ENCODE measurements at places on chromosomes 3 and 15. TPM values are rescaled to one million over a fixed set of nuclear protein-coding genes. Genes with fewer than 3 reads are reported as not detected.
A peak's percentile ranks its signal among the peaks of the same experiment; 100 is the strongest.

GRCh38 chr15:29319823-29320222 is 50.2 kb upstream of the NSMCE3 start:
- no peak overlapping the region for H3K4me3 ChIP-seq
- H3K27ac ChIP-seq, result no peak overlapping the region
- H3K27me3 ChIP-seq, result peaks cover 15% of the 10 kb centered on the region
- DNase-seq, result no peak
- no peaks in the 10 kb centered on the region for H3K4me1 ChIP-seq
- H3K36me3 ChIP-seq, result peaks cover 15% of the 10 kb centered on the region

LHFPL4 gene
- total RNA-seq, result not detected

DNA sequence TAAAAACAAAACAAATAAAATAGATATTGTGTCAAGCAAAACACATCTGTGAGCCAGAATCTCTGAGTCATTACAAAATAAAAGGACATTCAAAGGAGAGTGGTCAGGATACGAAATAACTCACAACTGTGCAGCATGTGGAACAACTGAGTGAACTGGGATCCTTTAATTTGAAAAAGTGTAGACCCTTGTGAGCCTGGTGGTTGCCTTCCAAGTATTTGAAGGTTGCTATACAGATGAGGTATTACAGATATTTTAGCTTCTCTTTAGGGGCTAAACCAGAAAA is 26.7 kb downstream of the KCNMB2 start:
- H3K36me3 ChIP-seq, result no peaks in the 10 kb centered on the region
- no peak overlapping the region for H3K27ac ChIP-seq
- no peak for DNase-seq
- H3K27me3 ChIP-seq, result peaks cover 19% of the 10 kb centered on the region
- no peak overlapping the region for H3K4me3 ChIP-seq

CHRFAM7A gene
- not detected for total RNA-seq

DCBLD2 gene
- total RNA-seq, result 7.8 TPM

A4GNT gene
- total RNA-seq, result not detected

EEF1AKMT4 gene
- 1.8 TPM for total RNA-seq

ARHGAP31 gene
- total RNA-seq, result 1.1 TPM

DNA sequence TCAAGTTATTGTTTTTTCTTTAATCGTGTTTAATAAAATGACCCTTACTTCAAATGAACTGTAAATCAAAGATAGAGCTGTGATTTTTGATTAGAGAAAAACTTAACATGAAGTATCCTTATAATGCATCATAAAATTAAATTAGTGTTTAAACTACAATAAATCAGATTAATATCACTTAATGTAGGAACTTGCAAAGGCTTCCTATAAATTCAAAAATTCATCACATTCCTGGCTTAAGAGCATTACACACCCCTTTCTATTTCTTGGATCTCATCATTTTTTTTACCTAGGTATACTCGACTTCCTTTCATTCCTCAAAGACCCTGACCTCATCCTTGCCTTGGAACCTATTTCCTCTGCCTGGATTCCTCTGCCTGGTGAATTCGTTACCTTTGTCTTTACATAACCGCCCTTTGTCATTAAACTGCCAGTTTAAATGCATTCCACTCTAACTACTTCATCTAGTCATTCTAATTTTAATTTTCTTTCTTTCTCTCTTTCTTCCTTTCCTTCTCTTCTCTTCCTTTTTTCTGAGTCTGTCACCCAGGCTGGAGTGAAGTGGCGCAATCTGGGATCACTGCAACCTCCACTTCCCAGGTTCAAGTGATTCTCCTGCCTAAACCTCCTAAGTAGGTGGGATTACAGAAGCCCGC is 1244.5 kb downstream of the OTOL1 start:
- H3K36me3 ChIP-seq, result no peaks in the 10 kb centered on the region
- no peak for DNase-seq
- no peak overlapping the region for H3K4me3 ChIP-seq
- H3K27me3 ChIP-seq, result no peaks in the 10 kb centered on the region
- no peak overlapping the region for H3K27ac ChIP-seq
- H3K4me1 ChIP-seq, result no peaks in the 10 kb centered on the region

SLC12A1 gene
- not detected for total RNA-seq

LRTM1 gene
- not detected for total RNA-seq

DNA sequence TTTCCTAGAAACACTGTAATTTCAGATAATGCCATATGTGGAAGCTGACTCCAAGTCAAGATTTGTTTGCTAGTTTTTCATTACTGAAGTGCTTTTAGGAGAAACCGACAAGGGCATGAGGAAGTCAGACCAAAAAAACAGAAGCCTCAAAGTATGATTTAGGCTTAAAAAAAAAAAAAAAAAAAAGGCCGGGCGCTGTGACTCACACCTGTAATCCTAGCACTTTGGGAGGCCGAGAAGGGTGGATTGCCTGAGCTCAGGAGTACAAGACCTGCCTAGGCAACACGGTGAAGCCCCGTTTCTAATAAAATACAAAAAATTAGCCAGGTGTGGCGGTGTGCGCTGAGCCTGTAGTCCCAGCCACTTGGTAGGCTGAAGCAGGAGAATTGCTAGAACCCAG is 11.6 kb downstream of the RPL15 start:
- H3K4me1 ChIP-seq, result peaks cover 5% of the 10 kb centered on the region
- peaks cover 2% of the 10 kb centered on the region for H3K27me3 ChIP-seq
- no peak overlapping the region for H3K4me3 ChIP-seq
- H3K27ac ChIP-seq, result no peak overlapping the region
- H3K36me3 ChIP-seq, result peaks cover 7% of the 10 kb centered on the region

- H3K27ac ChIP-seq, result no peak overlapping the region
- H3K4me3 ChIP-seq, result no peak overlapping the region
- H3K27me3 ChIP-seq, result no peaks in the 10 kb centered on the region
These were observed 181.7 kb downstream of the GBE1 start for GRCh38 chr3:81579744-81580143.

DNA sequence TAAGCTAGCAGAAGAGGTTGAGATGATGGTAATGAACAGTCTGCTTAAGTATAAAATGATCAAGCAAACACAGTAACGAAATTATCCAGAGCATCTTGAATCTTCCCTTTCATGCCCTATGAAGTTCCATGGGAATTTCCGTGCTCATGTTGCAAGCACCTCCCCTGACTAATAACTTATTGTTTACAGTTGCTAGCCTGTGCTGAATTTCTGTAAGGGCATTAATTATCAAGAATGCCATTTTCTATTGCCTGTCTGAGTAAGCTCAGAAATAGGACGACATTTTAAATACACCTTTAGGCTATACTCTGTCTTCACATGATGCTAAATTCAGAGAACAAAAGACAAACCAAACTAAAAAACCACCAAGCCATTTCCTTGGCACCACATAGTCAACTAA is 257.5 kb upstream of the LRTM1 start:
- H3K27me3 ChIP-seq, result no peaks in the 10 kb centered on the region
- no peak overlapping the region for H3K27ac ChIP-seq
- no peak for DNase-seq
- H3K4me1 ChIP-seq, result no peaks in the 10 kb centered on the region
- no peak overlapping the region for H3K4me3 ChIP-seq

AMT gene
- total RNA-seq, result 9.9 TPM

GRCh38 chr3:180252683-180253082 is 215.9 kb upstream of the PEX5L start:
- H3K27ac ChIP-seq, result no peak overlapping the region
- no peaks in the 10 kb centered on the region for H3K4me1 ChIP-seq
- no peak overlapping the region for H3K4me3 ChIP-seq
- DNase-seq, result no peak
- peaks cover 5% of the 10 kb centered on the region for H3K27me3 ChIP-seq

CD96 gene
- total RNA-seq, result 330 TPM

GRCh38 chr3:149019580-149019979 is 28.2 kb downstream of the GYG1 start:
- H3K27me3 ChIP-seq, result no peaks in the 10 kb centered on the region
- peaks cover 10% of the 10 kb centered on the region for H3K4me1 ChIP-seq
- H3K36me3 ChIP-seq, result peaks cover 12% of the 10 kb centered on the region
- no peak overlapping the region for H3K27ac ChIP-seq
- DNase-seq, result no peak
- no peak overlapping the region for H3K4me3 ChIP-seq

SH3GL3 gene
- not detected for total RNA-seq

DNA sequence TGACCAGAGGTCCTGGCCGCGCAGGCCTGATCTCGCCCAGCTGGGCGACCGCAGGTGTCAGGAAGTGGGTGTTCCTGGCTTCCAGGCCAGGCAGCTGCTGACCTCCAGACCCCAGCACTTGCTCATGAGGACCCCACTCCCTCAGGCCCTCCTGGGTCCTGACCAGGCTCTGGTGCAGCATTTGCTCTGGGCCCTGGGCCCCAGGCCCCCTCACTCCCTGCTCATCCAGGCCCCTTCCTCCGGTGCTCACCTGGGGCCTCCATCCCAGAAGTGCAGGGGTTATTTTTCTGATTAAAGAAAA is 7.7 kb upstream of the ROPN1B start:
- peaks cover 2% of the 10 kb centered on the region for H3K36me3 ChIP-seq
- H3K4me3 ChIP-seq, result no peak overlapping the region
- H3K27me3 ChIP-seq, result peaks cover 19% of the 10 kb centered on the region
- H3K4me1 ChIP-seq, result no peaks in the 10 kb centered on the region
- H3K27ac ChIP-seq, result no peak overlapping the region
- DNase-seq, result no peak

DNA sequence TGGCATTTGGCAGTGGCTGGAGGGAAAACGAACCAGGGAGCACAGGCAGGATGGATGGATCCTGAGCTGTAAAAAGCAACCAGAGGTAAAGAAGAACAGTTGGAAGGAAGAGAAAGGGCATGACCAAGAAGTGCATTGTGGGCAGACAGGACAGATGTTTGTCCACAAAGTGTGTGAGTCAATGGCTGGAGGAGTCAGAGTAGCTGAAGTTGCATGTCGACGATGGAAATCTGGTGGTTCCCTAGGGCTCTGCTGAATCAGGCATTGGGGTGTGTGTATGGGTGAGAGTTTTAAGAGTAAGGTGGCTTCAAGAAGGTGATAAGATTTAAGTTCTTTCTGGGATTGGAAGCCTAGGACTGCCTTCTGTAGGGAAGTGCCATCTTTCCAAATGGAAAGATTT is 214.0 kb upstream of the BHLHE40 start:
- no peaks in the 10 kb centered on the region for H3K27me3 ChIP-seq
- H3K36me3 ChIP-seq, result peaks cover 85% of the 10 kb centered on the region
- H3K4me3 ChIP-seq, result no peak overlapping the region
- H3K27ac ChIP-seq, result no peak overlapping the region
- no peaks in the 10 kb centered on the region for H3K4me1 ChIP-seq

COL8A1 gene
- 0.21 TPM for total RNA-seq

KNG1 gene
- not detected for total RNA-seq

GRCh38 chr3:194163697-194164096 is 27.7 kb downstream of the HES1 start:
- no peak overlapping the region for H3K27ac ChIP-seq
- DNase-seq, result no peak
- H3K36me3 ChIP-seq, result no peaks in the 10 kb centered on the region
- peaks cover 23% of the 10 kb centered on the region for H3K27me3 ChIP-seq
- H3K4me3 ChIP-seq, result no peak overlapping the region

PDE12 gene
- total RNA-seq, result 26.2 TPM

MB21D2 gene
- total RNA-seq, result 1.4 TPM

MESP2 gene
- not detected for total RNA-seq

- no peak overlapping the region for H3K27ac ChIP-seq
- peaks cover 2% of the 10 kb centered on the region for H3K27me3 ChIP-seq
- H3K4me1 ChIP-seq, result no peaks in the 10 kb centered on the region
- no peaks in the 10 kb centered on the region for H3K36me3 ChIP-seq
- no peak overlapping the region for H3K4me3 ChIP-seq
- no peak for DNase-seq
These were observed 155.9 kb downstream of the P3H2 start for GRCh38 chr3:189964623-189965332.

GRCh38 chr15:58918239-58918638 is 15.2 kb downstream of the SLTM start:
- no peaks in the 10 kb centered on the region for H3K27me3 ChIP-seq
- peak overlapping the region; percentile 55 for H3K27ac ChIP-seq
- H3K4me1 ChIP-seq, result peaks cover 28% of the 10 kb centered on the region

DNA sequence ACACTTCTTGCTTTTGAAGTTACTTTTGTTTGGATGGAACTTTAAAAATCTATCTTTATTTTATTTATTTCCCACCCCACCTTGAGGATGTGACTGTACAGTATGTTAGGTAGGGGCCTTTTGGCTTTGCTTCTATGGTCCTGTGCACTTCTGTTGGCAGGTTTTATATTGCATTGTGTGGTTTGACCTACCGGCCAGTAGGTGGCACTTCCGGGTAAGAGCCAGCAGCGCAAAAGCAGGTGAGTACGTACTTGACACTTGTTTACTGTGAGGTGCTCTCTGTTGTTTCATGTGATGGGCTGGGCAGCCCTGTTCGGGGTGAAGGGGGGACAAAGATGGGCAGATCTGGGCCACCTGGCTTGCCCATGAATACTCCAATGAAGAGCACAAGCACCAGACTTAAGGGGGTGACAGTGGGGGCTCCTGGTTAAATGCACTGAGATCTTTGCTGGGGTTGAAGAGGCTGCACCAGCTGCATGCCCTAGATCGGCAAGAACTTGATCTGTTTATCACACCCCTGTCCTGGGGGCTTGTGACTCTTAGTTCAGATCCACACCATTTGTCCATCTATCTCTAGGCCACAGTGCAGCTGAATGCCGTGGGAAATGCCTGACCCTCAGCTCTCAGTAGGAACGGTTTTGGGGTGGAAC is 131.6 kb downstream of the NLGN1 start:
- H3K4me3 ChIP-seq, result no peak overlapping the region
- H3K36me3 ChIP-seq, result no peaks in the 10 kb centered on the region
- no peak overlapping the region for H3K27ac ChIP-seq
- no peaks in the 10 kb centered on the region for H3K27me3 ChIP-seq
- no peaks in the 10 kb centered on the region for H3K4me1 ChIP-seq

GRCh38 chr3:190494907-190495306 is 19.0 kb upstream of the IL1RAP start:
- no peak overlapping the region for H3K4me3 ChIP-seq
- DNase-seq, result no peak
- H3K36me3 ChIP-seq, result no peaks in the 10 kb centered on the region
- peaks cover 15% of the 10 kb centered on the region for H3K27me3 ChIP-seq
- no peak overlapping the region for H3K27ac ChIP-seq

PLA1A gene
- not detected for total RNA-seq

- H3K4me3 ChIP-seq, result no peak overlapping the region
- H3K4me1 ChIP-seq, result no peaks in the 10 kb centered on the region
- no peaks in the 10 kb centered on the region for H3K36me3 ChIP-seq
- no peak for DNase-seq
These were observed 1227.6 kb upstream of the EPHA6 start for GRCh38 chr3:95586754-95587153.

- H3K4me3 ChIP-seq, result no peak overlapping the region
- H3K27me3 ChIP-seq, result peaks cover 5% of the 10 kb centered on the region
- no peaks in the 10 kb centered on the region for H3K36me3 ChIP-seq
- DNase-seq, result no peak
- H3K27ac ChIP-seq, result no peak overlapping the region
These were observed 12.4 kb upstream of the EID1 start for GRCh38 chr15:48865370-48866079.

FBXO40 gene
- not detected for total RNA-seq

- no peak overlapping the region for H3K4me3 ChIP-seq
- H3K4me1 ChIP-seq, result peaks cover 18% of the 10 kb centered on the region
- H3K27ac ChIP-seq, result peak overlapping the region; percentile 53
- no peaks in the 10 kb centered on the region for H3K27me3 ChIP-seq
- no peak for DNase-seq
These were observed 77.2 kb upstream of the TRPM1 start for GRCh38 chr15:31178705-31179104.

STIMATE gene
- 26.5 TPM for total RNA-seq

TGM4 gene
- not detected for total RNA-seq

STARD9 gene
- 12.5 TPM for total RNA-seq

All from naive thymus-derived CD8-positive, alpha-beta T cell (primary cell).